ENCODE measurements at places on chromosomes 1 and 21.

DNA sequence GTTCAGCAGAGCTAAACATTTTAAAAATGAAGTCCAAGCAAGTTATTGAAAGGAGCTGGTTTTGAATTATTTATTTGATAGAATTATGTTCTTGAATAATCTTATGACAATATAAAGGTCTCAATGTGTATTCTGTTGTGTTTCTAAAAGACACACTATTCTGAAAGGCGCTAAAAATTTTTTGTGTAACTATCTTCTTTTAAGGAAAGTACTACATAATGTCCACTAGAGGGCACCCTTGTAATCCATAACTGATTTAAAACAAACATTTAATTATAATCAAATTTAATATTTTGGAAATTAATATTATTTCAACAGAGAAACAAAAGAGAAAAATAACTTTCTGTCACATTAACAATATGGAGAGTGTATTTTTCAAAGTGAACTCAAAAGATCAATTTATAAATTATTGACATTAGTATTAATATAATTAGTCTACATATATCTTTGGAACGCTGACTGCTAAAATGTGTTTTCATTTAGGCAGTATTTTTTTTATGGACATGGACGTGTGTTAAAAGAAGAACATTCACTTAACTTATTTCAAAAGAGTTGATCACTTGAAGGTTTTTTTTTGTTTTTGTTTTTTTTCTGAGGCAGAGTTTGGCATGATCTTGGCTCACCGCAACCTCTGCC is 248.4 kb downstream of the DENND1B start:
- peak; percentile 31 for DNase-seq

DNA sequence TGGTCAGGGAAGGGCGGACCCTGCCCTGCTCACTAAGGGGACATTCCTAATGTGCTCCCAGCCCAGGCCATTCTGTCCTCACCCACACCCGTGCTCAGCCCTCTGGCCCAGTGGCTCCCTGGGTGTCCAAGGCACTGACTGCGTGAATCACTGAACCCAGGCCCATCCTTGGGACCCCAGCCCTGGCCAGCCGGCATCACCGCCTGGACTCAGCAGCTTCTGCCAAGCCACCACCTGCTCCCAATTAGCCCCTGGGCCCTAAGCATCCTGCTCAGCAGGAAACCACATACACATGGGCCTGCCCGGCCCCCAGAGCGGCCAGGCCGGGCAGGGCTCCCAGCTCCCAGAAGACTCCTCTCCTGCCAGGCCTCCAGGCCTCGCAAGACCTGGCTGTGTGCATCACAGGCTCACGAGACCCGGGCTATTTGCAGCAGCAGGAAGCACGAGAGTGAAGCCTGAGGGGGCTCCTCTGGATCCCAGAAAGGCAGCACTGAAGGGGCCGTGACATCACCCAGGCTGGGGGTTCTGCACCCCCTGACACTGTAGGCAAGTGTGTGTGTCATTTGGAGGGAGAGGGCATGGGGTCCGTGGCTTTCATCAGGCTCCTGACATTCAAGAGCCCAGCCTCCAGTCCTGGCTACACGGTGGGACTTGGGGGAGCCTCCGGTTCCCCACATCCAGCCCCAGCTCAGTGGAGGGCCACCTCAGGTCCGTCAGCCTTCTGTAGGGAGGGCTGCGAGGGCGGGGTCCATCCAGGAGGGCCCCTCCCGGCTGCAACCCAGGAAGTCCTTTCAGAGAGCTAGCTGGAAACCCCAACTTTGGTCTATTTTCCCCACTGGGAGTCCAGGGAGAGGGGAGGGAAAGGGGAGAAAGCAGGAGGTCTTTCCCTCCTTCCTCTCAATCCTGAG is 1.6 kb downstream of the MFAP2 start:
- DNase-seq, result no peak

DNA sequence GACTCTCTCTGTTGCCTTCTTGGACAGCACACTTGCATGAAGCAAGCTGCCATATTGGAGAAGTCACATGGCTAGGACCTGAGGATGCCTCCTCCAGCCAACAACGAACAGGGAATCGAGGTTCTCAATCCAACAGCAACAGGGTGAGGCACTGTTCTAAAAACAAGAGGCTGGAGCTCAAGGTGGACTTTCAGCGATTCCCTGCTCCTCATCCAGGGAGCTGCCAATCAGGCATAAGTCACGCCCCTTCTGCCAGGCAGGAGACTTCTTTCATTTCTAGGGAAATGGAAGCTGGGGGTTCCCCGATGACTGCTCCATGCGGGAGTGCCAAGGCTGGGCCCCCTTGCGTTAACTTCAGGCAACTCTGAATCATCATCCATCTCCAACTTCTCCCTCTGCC is 22.7 kb upstream of the IFNAR1 start:
- no peak for DNase-seq

DNA sequence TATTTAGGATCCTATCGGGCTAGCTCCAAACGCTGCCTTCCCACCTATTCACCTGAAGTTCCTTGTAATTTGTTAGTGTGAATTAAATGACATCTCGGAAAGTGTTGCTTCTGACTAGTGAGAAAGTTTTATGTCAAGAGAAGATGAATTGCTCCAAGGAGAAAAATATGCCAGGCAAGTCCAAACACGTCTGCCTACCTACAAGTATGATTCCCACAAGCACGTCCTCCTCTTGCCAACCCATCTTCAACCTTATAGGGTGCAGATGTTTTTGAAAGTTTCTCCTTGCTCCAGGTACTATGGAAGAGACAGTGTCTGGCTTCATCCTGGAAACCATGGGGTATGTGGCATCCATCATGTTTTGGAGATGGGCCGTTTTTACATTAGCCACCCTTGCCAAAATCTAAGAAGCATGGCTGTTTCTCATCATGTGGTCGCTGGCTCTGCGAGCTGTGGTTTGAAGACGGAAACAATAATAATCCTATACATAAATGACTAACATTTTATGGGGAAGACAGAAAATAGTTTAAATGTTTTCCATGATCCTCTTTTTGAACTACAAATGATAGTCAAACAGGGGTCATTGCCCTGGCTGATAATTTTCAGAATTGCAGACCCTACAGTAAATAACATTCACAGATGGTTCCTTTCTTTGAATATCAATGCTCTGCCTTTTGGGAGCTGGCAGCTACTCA is 505.8 kb downstream of the SMYD3 start:
- DNase-seq, result no peak

GRCh38 chr1:180231936-180232335 is 1.9 kb downstream of the LHX4 start:
- DNase-seq, result no peak

- no peak for DNase-seq
These were observed 6.2 kb upstream of the ERO1B start for GRCh38 chr1:236287757-236288619.

- DNase-seq, result no peak
These were observed 18.7 kb upstream of the SLAMF1 start for GRCh38 chr1:160665330-160666078.

- DNase-seq, result no peak
These were observed 822.4 kb upstream of the NEGR1 start for GRCh38 chr1:73104749-73105148.

DNA sequence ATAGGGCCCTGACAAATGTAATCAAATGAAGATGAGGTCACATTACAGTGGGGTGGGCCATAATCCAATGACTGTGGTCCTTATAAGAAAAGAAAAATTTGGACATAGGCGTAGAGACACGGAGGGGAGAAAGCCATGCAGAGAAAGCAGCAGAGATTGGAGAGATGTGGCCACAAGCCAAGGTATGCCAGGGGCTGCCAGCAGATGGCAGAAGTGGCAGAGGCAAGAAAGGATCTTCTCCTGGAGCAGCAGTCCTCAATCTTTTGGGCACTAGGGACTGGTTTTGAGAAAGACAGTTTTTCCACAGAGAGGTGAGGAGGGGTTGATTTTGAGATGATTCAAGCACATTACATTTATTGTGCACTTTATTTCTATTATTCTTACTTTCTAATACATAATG is 355.1 kb downstream of the NPHP4 start:
- DNase-seq, result peak; percentile 16

DNA sequence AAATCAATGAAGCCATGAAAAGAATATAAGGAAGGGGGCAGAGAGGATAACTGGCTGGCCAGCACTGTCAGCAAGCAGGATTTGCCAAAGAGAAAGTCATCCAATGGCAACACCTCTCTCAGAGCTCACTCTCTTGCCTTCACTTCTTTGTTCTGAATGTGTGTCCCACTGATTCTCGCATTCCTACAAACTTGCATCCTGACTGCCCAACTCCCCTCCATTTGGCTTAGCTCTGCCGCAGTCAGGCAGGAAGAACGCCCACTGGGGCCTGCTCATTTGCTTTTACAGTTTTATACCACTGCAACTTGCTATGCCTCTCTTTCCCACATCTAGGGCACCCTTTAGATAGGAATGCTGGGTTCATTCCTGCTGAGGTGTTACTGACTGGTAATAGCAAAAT is 364.2 kb upstream of the ST6GALNAC5 start:
- no peak for DNase-seq

- peak; percentile 38 for DNase-seq
These were observed 106.5 kb upstream of the SLC44A3 start for GRCh38 chr1:94713472-94714141.

GRCh38 chr1:21966247-21967000 is 10.4 kb upstream of the CELA3B start:
- DNase-seq, result no peak

DNA sequence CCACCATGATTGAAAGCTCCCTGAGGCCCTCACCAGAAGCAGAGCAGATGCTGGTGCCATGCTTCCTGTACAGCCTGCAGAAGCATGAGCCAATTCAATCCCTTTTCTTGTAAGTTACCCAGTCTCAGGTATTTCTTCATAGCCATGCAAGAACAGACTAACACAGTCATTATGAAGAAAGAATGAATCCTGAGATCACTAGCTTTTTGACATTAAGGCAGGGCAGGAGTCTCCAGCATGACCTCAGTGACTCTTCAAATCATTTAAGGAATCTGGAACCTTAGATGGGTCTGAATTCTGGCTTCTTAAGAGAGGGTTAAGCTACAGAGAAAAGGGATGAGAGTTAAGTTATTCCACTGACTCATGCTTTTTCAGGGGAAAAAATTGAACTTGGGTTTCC is 79.0 kb downstream of the PTPN14 start:
- peak; percentile 81 for DNase-seq

- peak; percentile 30 for DNase-seq
These were observed 56.9 kb downstream of the SLC45A1 start for GRCh38 chr1:8374812-8375211.

- no peak for DNase-seq
These were observed 37.8 kb upstream of the CD34 start for GRCh38 chr1:207948536-207949250.

- DNase-seq, result no peak
These were observed 88.4 kb downstream of the DYRK1A start for GRCh38 chr21:37454869-37455503.

DNA sequence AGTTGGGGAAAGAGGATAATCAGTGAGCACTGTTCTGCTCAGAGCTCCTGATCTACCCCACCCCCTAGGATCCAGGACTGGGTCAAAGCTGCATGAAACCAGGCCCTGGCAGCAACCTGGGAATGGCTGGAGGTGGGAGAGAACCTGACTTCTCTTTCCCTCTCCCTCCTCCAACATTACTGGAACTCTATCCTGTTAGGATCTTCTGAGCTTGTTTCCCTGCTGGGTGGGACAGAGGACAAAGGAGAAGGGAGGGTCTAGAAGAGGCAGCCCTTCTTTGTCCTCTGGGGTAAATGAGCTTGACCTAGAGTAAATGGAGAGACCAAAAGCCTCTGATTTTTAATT is 42.7 kb downstream of the YARS1 start:
- no peak for DNase-seq

GRCh38 chr21:42989816-42990650 is 15.7 kb downstream of the PKNOX1 start:
- DNase-seq, result no peak

GRCh38 chr1:92679980-92680379 is 104.9 kb downstream of the EVI5 start:
- DNase-seq, result no peak

DNA sequence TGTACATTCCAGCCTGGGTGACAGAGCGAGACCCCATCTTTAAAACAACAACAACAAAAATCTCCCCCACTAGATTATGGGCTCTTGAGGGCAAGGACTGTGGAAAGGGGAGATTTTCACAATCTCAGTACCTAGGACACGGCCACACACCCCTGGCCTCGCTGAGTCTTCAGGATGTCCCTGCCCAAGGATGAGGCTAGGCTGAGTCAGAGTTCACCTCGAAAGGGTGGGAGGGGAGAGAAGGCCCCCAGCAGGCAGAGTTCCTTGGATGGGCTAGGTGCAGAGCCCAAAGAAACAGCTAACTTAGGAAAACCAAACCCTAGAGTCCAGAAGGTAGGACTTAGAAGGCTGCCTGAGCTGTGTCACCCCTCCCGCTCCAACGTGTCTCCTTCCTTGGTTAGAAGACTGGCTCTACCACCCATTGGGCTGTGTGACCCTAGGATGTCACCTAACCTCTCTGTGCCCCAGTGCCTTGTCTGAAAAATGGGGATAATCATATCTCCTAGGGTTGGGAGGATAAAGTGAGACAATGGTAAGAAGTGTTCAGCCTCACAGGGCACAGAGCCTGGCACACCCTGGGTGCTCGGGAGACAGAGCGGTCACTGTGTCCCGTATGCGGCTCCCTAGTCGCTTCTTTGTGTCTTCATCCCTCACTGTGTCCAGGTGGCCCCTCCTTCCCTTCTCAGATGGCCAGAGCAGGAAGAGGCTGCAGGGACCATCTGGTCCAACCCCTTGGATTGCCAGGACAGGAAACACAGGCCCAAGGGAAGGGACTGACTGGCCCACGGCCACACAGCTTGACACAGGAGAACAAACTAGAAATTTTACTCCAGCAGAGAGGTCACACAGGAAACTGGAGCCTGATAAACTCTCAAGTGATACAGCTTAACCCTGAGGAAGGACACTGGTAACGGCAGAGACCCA is 11.2 kb downstream of the TRIM62 start:
- DNase-seq, result no peak

DNA sequence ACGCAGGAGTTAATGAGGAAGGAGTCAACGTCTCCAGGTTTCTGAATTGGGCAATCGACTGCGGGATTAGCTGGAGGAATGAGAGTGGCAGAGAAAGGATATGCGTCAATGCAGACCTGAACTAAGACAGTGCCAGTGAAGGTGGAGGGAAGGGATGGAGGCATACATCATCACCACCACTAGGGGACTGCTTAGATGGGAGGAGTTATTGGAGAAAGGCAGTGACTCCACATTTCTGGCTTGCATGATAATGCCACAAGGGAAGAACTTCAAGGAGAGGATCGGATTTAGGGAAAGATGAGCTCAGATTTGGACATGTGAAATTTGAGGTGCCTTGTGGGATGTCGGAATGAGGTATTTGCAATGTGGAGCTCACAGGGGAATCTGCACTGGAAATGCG is 17.5 kb downstream of the VASH2 start:
- DNase-seq, result peak; percentile 64

All from NCI-H460 (cell line).